ENCODE measurements at places on chromosomes 7 and 10. TPM values are rescaled to one million over a fixed set of nuclear protein-coding genes. Genes with fewer than 3 reads are reported as not detected.

Gene LIPJ
- not detected for total RNA-seq

Gene MUC3A
- total RNA-seq, result not detected

Gene GOLGA7B
- not detected for total RNA-seq

Gene CWF19L1
- total RNA-seq, result 7.2 TPM

Gene GRM3
- not detected for total RNA-seq

Gene ENO4
- 0.20 TPM for total RNA-seq

Gene AOAH
- total RNA-seq, result not detected

Gene COL26A1
- total RNA-seq, result not detected

Gene IL6
- total RNA-seq, result 5.2 TPM

Gene AKR1E2
- 3.1 TPM for total RNA-seq

Gene CLEC5A
- not detected for total RNA-seq

Gene LAMTOR4
- total RNA-seq, result 117 TPM

Gene HECW1
- total RNA-seq, result not detected

Gene VGF
- not detected for total RNA-seq

Gene UBTD1
- 48.9 TPM for total RNA-seq

Gene PCDH15
- total RNA-seq, result not detected

Gene LRRC17
- total RNA-seq, result 229 TPM

Gene CELF2
- 14.2 TPM for total RNA-seq

Gene THSD7A
- total RNA-seq, result 0.94 TPM

Gene PNLIPRP1
- total RNA-seq, result not detected

Gene CCDC126
- 9.2 TPM for total RNA-seq

Gene IQUB
- 0.12 TPM for total RNA-seq

Gene TBXAS1
- total RNA-seq, result 13.5 TPM

Gene TMEM176A
- 0.54 TPM for total RNA-seq

Gene PPP1R9A
- under 0.01 TPM for total RNA-seq

Data from cardiac ventricle fibroblast (primary cell).